ENCODE measurements at places on chromosomes 5 and 9.

DNA sequence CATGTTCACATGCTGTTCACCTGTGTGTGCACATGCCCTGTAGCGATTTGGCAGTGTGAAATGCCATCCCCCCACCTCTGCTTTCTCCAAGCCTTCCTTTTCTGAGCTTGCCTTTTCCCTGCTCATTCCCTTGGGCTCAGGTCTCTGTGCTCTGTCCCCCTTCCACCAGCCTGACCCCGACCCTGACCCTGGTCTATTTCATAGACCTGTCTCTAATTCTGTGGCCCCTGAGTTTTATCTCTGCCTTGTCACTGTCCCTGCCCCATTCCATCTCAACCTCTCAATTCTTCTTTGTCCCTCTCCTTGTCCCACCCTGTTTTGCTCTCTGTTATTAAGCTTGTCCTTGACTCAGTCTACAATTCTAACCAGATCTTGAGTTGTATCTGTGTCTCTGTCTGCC, 735 bp downstream of the ARAP3 start:
- no peak for DNase-seq

GRCh38 chr5:66747607-66748006, 151.4 kb downstream of the MAST4 start:
- DNase-seq = no peak

- DNase-seq = no peak
These were observed 268.6 kb downstream of the TRPM3 start for GRCh38 chr9:70852711-70853240.

GRCh38 chr5:168123631-168124528, 167.6 kb upstream of the WWC1 start:
- DNase-seq = no peak

DNA sequence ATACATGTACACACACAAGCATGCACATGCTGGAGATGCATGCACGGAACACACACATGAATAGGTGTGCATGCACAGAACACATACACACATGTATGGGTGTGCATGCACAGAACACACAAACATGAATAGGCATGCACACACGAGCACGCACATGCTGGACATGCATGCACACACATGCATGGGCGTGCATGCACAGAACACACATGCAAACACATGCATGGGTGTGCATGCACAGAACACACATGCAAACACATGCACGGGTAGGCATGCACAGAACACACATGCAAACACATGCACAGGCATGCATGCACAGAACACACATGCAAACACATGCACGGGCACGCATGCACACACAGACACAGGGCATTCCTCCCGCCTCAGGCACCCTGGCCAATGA, 382.3 kb downstream of the IRX2 start:
- no peak for DNase-seq

DNA sequence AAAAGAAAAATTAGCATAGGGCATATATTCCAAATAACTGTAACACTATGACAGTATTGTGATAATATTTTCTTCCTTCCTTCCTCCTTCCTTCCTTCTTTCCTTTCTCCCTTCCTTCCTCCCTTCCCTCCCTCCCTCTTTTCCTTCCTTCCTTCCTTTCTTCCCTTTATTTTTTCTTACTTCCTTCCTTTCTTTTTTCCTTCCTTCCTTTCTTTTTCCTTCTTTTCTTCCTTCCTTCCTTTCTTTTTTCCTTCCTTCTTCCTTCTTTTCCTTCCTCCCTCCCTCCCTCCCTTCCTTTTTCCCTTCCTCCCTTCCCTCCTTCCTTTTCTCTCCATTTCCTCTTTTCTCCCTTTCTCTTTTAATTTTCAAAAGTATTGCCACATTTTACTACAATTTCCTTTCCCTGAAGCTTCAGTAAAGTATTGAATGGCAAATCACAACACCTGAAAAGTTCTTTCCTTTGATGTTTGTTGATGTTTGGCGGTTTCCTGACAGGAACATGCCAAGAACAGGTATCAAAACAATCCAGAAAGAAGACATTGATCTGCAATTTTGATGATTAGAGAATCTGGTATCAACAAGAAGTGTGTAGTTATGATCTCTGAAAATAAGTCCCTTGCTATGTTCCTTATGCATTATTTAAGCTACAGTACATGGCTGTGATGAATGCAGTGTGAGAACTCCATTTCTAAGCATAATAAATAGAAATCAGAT, 253.1 kb upstream of the EDIL3 start:
- DNase-seq = no peak

DNA sequence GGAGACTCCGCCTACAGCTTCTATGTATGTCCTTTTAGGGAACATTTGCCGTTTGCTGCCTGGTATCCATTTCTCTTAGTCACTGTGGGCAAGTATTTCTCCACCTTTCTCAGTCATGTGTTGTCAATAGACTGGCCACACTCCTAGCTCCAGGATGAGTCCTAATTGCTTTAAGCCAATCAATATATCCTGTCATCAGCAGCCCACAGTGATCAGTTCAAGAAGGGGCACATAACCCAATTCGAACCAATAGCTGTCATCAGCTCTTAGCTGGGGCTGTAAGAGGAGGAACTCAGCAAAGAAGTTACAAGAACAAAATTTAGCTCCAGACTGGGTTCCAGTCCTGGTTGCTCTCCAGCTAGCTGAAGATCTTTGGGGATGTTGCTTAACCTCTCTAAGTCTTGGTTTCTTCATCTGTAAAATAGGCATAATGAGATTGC, 70.7 kb upstream of the MAN2A1 start:
- DNase-seq = no peak

GRCh38 chr9:98796364-98797101, at the start of gene ANKS6:
TSS of gene ANKS6 (minus strand) at chr9:98796555. CDS start at chr9:98796491, 64 bp downstream.
- DNase-seq = peak; percentile 50

GRCh38 chr9:21470126-21470525, 12.0 kb downstream of the IFNE start:
- no peak for DNase-seq

- no peak for DNase-seq
These were observed 117.0 kb downstream of the VAV2 start for GRCh38 chr9:133875131-133875530.

DNA sequence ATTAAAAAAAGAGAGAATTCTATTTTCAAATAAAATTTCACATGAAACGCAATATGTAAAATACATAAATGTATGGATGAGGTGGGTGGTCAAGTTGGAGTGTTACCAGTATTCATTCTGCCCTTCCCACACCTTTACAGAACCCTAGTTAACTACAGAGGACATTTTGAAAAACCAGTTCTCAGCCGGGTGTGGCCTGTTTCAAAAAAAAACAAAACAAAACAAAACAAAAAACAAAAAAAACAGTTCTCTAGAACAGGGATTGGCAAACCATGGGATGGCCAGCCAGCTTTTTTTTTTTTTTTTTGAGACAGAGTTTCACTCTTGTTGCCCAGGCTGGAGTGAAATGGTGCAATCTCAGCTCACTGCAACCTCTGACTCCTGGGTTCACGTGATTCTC, 28.4 kb upstream of the HK3 start:
- DNase-seq = no peak

DNA sequence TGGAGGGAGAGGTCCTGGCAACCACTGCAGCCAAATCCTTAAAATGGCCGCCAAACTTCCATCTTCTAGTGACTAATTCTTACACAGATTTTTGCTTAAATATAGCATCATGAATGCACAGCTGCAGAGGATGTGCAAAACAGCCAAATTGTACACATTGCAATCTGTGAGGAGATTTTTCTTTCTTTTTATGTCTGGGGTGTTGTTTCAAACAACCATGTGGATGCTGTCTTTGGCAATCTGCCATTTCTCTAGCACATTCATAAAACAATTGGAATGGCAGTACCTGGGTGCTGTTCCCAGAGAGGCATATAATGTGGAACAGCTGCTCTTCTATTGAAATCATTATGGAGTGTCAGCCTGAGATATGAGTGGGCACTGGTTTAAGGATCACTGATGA, 1082.9 kb upstream of the SEMA6A start:
- no peak for DNase-seq

DNA sequence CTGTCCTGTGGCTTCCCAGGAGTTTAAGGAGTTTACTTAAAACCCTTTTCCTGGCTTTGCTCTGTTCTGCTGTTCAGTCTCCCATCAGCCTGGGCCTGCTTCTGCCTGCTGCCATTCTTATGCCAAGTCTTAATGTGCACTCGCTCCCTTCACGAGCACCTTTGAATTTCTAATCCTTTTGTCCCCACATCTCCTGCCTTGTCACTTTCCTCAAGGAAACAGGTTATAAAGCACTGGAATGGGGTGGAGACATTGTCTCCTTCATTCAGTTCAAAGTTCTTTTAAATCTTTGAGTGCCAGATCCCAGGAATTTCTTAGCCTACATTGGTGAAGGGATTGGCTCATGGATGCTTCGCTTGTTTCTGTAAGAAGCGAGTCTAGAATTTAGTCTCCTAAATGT, 87.2 kb upstream of the LIFR start:
- DNase-seq = no peak

DNA sequence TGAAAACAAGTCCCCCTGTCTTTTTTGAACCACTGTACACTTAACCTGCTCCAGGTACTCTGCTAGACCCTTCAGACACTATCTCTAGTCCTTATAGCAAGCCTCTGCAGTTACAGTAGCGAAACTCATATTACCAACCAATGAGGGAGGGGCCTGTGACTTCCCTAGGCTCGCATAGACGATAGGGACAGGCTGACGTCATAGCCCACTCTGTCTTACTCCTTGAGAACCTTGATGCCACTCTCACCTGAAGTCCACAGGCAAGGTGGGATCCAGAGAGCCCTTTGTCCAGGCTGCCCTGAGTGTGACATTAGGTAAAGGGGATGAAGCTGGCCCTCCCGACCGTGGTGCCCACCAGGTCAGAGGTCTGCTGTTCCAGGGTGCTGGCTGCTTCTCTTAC, 65.3 kb downstream of the ACTBL2 start:
- no peak for DNase-seq

DNA sequence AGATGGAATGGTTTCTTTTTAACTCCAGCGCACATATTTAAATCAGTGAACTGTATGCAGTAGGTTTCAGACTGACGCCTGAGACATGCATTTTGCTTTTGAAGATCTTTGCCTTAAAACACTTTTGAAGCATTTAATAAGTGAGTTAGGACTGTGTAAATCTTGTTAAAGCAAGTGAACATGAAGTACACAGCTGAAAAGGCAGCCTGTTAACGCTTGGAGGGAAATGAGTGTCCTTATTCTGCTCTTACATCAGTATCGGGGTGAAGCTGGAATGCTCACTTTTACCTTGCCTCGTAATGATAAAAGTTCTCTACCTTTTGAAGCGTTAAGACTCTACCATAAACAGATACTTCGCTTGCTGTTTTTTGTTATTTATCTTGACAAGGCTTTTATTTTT, 552.2 kb downstream of the ZNF608 start:
- DNase-seq = no peak

DNA sequence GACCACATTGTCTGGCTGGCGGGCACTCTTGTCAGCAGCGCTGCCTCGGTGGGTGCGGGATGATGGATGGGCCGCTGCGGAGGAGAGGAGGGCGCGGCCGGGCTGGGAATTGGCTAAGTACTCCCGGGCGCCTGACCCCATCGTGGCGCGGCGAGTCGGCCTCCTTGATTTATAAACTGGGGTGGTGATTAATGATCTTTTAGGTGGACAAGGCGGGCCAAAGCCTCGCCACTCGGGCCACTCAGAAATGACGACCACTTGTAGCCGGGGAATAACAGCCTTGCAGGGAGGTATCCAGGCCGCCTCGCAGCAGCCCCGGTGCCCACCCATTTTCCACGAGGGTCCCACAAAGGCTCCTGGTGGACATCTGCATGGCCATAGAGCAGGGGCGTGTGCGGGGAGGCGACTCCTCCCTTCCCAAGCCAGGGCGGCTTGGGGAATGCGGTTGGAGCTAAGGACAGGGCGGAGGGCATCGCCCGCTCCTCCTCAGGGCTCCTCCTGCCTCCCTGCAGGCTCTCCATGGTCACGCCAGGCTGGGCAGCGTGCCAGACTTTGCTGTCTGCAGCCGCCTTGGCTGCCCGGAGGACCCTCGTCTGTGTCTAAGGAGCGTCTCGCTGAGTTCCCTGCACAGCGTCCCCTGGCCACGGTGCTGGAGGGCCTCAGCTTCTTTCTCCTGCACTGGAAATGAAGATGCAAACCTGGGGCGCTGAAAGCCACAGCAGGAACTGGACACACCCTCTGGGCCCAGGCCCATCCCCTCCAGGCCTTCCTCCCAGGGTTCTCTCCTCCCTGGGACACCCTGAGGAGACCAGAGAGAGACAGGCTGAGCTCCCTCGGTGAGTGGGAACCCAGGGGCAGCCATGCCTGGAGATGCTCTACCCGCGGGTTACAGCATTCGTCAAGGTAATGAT, 287.4 kb upstream of the IRX4 start:
- no peak for DNase-seq

DNA sequence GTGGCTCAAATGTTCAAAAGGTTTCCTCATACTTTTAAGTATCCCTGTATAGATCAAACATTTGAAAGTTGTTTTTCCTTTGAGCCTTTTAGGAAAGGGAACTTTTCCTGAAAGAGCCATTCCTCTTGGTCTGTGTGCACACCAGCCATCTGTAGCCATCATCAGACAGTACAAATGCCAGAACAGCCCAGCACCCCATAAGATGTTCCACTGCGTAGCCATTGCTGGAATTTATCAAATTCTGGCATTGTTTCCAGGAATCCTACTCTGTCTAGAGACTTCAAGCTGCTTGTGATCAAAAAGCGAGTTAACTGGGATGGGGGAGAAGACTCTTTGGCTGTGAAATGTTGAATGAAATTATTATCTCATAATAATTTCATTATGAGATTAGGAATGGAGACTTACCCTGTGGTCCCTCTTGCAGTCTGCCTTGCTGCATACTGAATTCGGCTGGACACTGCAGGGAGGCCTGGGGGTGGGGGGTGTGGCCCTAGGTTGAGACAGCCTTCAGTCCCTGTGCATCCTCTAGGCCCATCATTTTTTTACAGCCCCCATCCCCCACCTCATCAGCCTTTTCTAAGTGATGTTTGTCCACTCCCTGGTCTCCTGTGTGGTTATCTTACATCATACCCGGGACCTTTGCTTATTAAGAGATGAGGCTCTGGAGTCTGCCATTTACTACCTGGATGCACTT, 99.8 kb downstream of the RALGPS1 start:
- no peak for DNase-seq

DNA sequence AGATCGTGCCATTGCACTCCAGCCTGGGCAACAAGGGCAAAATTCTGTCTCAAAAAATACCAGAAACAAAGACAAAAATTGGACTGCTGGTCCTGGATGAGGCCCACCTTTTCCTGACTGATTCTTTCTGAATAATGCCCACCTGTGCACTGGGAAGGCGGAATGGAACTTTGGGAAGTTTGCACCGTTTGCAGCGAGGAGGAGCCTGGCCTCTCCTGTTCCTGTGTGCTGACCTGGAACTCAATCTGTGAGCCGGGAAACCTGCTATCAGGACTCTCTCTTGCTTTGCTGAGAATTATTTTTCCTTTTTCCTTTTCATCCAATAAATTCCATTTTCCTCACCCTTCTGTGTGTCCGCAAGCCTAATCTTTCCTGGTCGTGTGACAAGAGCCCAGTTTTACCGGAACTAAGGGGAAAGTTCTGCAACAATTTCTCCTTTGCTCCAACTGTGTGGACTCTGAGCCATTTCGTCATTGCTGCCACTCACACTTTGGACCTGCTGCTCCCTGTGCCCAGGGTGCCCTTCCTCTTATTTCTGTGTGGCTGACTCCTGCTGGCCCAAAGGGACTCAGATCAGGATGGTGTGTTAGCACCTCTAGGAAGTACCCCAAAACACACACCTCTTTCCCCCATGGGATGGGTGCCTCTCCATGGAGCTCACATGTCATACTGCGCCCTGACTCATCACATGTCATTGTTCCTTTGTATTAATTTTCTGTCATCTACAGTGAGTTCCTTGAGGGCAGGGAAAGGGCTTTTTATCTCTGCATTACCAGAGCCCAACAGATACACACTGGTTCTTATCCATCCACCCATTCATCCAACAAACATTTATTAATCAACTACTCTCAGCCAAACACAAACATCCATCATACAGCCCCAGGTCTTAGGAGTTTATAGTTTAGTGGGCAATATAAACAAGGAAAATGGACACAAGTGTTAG, 4.7 kb upstream of the GLRX start:
- no peak for DNase-seq
